ENCODE measurements at places on chromosomes 1 and 21. TPM values are rescaled to one million over a fixed set of nuclear protein-coding genes. Genes with fewer than 3 reads are reported as not detected.
A peak's percentile ranks its signal among the peaks of the same experiment; 100 is the strongest.

DNA sequence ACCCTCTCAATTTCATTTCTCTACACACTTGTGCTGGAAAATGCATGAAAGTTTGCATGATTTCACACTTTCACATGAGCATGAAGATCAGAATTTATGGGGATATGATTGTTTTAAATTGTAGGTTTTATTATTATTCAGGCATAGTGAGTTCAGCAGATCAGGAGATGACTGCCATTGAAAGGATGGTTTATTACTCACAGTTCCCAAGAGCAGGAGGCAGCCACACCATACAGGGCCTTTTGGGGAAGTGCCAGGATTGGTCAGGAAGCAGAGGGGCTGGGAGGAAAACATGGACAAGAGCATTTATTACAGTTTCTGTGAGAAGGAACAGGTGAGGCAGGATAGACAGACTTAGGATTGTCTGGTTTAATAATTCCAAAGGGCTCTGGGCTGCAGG, 114.6 kb upstream of the KCNJ15 start:
- H3K27ac ChIP-seq, result no peak overlapping the region
- no peaks in the 10 kb centered on the region for H3K36me3 ChIP-seq
- H3K4me3 ChIP-seq, result no peak overlapping the region

GRCh38 chr1:200234938-200235337, 174.9 kb downstream of the ZNF281 start:
- H3K4me1 ChIP-seq, result no peaks in the 10 kb centered on the region
- no peak overlapping the region for H3K4me3 ChIP-seq
- peaks cover 24% of the 10 kb centered on the region for H3K27me3 ChIP-seq
- H3K27ac ChIP-seq, result no peak overlapping the region
- DNase-seq, result no peak

GRCh38 chr1:44714944-44715571, 15.9 kb downstream of the RNU5D-1 start:
- H3K4me3 ChIP-seq, result peak overlapping the region; percentile 62
- H3K27ac ChIP-seq, result peak overlapping the region; percentile 82
- peak; percentile 65 for DNase-seq
- H3K36me3 ChIP-seq, result no peaks in the 10 kb centered on the region
- peaks cover 33% of the 10 kb centered on the region for H3K4me1 ChIP-seq
- H3K27me3 ChIP-seq, result peaks cover 8% of the 10 kb centered on the region

DNA sequence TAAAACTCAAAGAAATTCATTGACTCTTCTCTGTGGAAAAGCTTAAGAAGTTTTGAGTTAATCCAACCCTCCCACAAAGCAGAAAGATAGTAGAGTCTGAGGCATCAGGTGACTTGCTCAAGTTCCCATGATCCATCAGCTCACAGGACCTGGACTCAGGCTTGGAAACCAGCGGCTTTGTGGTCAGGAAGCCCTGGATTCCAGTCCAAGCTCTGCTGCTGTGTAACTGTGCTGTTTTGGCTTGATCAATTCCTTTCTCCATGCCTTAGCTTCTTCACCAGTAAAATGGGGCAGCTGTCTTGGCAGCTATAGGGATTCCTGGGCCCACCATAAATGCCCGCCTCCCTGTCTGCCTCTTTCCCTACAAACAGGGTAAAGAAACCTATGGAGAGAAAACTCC, 180.2 kb downstream of the HIVEP3 start:
- H3K27me3 ChIP-seq, result peaks cover 4% of the 10 kb centered on the region
- no peak overlapping the region for H3K27ac ChIP-seq
- no peaks in the 10 kb centered on the region for H3K36me3 ChIP-seq
- H3K4me3 ChIP-seq, result peak overlapping the region; percentile 76

DNA sequence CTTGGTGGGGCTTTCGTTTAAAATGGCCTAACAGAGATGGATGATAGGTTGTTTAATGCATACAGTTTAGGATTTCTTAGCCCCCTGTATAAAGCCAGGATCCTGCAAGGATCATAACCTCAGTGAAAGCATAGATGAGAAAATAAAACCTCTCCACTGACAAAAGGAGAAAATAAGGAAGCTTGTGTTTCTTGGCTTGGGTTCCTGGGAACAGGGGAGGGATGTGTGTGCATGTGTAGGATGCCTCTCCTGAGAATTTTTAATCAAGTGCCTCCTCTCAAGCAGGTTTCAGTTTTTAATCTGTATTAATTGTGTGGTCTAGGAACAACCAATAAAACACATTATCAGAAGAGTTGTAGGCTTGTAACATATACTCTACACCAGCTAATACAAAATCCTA, 26.1 kb downstream of the PRKACB start:
- no peak overlapping the region for H3K27ac ChIP-seq
- no peak for DNase-seq
- peaks cover 19% of the 10 kb centered on the region for H3K36me3 ChIP-seq
- H3K4me3 ChIP-seq, result no peak overlapping the region
- no peaks in the 10 kb centered on the region for H3K27me3 ChIP-seq
- H3K4me1 ChIP-seq, result peaks cover 26% of the 10 kb centered on the region

- peak within 1 kb of the TSS; percentile 89 for H3K4me3 ChIP-seq
- peaks cover 14% of the 10 kb centered on the region for H3K4me1 ChIP-seq
- peaks cover 13% of the 10 kb centered on the region for H3K27me3 ChIP-seq
- peaks cover 2% of the 10 kb centered on the region for H3K36me3 ChIP-seq
These were observed at the start of gene VANGL1 for GRCh38 chr1:115641762-115642167. TSS of gene VANGL1 (plus strand) at chr1:115641970. CDS start at chr1:115651414, 9,444 bp downstream.

DNA sequence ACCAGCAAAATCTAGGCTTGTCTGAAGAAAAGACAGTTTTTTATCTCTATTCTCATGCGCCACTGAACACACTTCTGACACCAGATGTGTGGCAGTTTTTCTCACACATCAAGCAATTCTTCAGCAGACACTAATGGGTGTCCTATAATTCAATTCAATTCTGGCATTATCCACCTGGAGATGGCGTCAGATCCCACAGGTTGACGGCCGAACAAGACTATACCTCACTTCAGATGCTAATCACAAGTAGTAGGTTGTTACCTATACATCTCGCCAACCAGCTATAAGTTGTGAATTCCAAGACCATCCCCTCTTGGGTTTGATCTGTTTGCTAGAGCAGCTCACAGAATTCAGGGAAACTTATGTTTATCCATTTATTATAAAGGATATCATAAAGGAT, 89.9 kb upstream of the ARTN start:
- no peak overlapping the region for H3K4me3 ChIP-seq
- H3K4me1 ChIP-seq, result peaks cover 12% of the 10 kb centered on the region
- H3K27me3 ChIP-seq, result no peaks in the 10 kb centered on the region
- H3K36me3 ChIP-seq, result peaks cover 37% of the 10 kb centered on the region
- no peak overlapping the region for H3K27ac ChIP-seq

GRCh38 chr21:34782506-34783360, 113.9 kb downstream of the CLIC6 start:
- no peaks in the 10 kb centered on the region for H3K36me3 ChIP-seq
- H3K4me1 ChIP-seq, result peaks cover 1% of the 10 kb centered on the region
- H3K27me3 ChIP-seq, result no peaks in the 10 kb centered on the region
- DNase-seq, result no peak

- H3K36me3 ChIP-seq, result no peaks in the 10 kb centered on the region
- H3K4me1 ChIP-seq, result no peaks in the 10 kb centered on the region
- H3K27ac ChIP-seq, result no peak overlapping the region
- DNase-seq, result no peak
- peaks cover 1% of the 10 kb centered on the region for H3K27me3 ChIP-seq
- no peak overlapping the region for H3K4me3 ChIP-seq
These were observed 552.9 kb upstream of the CAMK1G start for GRCh38 chr1:209030454-209031167.

- no peaks in the 10 kb centered on the region for H3K27me3 ChIP-seq
- no peak overlapping the region for H3K4me3 ChIP-seq
- H3K27ac ChIP-seq, result no peak overlapping the region
- no peaks in the 10 kb centered on the region for H3K36me3 ChIP-seq
- DNase-seq, result no peak
- H3K4me1 ChIP-seq, result no peaks in the 10 kb centered on the region
These were observed 520.4 kb upstream of the CXADR start for GRCh38 chr21:16992448-16992847.

GRCh38 chr21:29307718-29308455, 9.2 kb downstream of the BACH1 start:
- DNase-seq, result no peak
- no peaks in the 10 kb centered on the region for H3K27me3 ChIP-seq
- peaks cover 14% of the 10 kb centered on the region for H3K36me3 ChIP-seq
- H3K4me1 ChIP-seq, result peaks cover 14% of the 10 kb centered on the region

DNA sequence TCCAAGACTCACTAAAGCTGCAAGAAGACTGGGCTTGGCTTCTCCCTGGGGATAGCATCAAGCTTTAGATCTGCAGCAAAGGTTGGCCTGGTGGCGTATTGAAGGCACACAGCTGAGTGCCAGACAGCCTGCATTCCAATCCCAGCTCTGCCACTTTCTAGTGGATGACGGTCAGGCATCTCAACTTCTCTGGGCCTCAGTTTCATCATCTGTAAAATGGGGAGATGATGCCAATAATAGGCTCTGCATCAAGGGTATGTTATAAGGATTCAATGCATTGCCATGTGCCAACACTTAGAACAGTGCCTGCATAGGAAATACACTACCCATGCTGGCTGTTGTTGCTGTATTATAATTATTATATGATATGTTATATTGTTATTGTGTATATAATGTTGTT, 220.4 kb downstream of the NPHP4 start:
- no peaks in the 10 kb centered on the region for H3K4me1 ChIP-seq
- no peak overlapping the region for H3K27ac ChIP-seq
- no peaks in the 10 kb centered on the region for H3K36me3 ChIP-seq
- H3K27me3 ChIP-seq, result peaks cover 5% of the 10 kb centered on the region
- H3K4me3 ChIP-seq, result no peak overlapping the region
- DNase-seq, result no peak

DNA sequence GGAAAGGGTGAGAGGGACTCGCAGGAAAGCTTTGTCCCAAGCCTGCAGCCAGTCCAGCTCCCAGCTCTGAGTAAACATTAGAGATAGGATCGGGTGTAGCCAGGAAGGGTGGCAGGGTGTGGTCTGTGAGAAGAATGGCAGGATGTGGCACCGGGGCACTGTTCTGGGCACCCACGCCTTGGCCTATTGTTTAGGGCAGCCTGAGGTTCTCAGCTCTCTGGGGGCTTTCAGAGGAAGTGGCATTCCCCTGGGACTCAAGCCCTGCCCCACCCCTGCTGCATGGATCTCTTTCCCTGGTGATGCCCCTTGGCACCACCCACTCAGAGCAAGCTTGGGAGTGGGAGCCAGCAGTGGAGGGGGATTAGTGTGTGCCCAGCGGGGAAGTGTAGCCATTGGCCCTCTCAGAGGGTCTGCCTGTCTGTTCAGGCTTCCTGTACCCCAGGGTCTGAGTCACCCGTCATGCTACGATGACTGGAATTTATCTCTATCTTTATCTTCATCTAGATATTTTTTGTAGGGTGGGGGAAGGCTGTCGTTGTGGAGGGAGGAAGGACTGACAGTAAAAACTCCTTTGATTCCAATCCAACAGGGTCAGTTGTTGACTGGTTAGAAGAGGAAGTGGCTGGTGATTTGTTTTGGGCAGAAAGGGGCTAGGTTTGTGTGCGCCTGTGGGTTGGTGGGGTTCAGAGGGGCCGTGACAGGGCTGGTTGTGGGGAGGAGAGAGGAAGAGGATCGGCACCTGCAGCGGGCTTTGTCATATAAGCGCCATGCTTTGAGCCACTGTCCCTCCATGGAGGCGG, 31.6 kb downstream of the SOX13 start:
- H3K27ac ChIP-seq, result peak overlapping the region; percentile 76
- no peaks in the 10 kb centered on the region for H3K36me3 ChIP-seq
- H3K27me3 ChIP-seq, result no peaks in the 10 kb centered on the region
- no peak for DNase-seq
- peak overlapping the region; percentile 10 for H3K4me3 ChIP-seq

GRCh38 chr1:41093826-41094225, 72.3 kb upstream of the SLFNL1 start:
- H3K4me3 ChIP-seq, result no peak overlapping the region
- no peaks in the 10 kb centered on the region for H3K4me1 ChIP-seq
- H3K27ac ChIP-seq, result no peak overlapping the region
- H3K27me3 ChIP-seq, result no peaks in the 10 kb centered on the region
- peaks cover 10% of the 10 kb centered on the region for H3K36me3 ChIP-seq

DNA sequence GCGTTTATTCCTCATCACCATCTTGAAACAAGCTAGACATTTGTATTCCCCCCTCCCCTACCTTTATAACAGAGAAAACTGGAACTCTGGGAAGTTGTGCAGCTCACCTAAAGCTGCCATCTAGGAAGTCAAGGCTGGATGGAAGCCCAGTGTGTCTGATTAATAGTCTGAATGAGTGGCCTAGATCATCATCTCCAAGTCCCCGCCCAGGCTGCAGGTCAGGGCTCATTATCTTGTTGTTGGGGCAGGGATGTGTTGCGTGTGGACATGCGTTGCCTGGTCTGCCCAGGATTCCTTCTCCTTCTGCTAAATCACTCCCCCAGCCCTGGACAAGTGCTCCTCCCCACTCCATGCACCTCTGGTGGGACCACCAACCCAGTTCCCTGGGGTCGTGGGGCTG, 14.7 kb upstream of the KAZN start:
- DNase-seq, result no peak
- no peaks in the 10 kb centered on the region for H3K27me3 ChIP-seq
- no peaks in the 10 kb centered on the region for H3K4me1 ChIP-seq
- H3K27ac ChIP-seq, result no peak overlapping the region

- H3K4me1 ChIP-seq, result no peaks in the 10 kb centered on the region
- no peak overlapping the region for H3K27ac ChIP-seq
- no peaks in the 10 kb centered on the region for H3K36me3 ChIP-seq
- H3K4me3 ChIP-seq, result no peak overlapping the region
- no peak for DNase-seq
These were observed 1053.4 kb upstream of the ADGRL4 start for GRCh38 chr1:80059940-80060339.

DNA sequence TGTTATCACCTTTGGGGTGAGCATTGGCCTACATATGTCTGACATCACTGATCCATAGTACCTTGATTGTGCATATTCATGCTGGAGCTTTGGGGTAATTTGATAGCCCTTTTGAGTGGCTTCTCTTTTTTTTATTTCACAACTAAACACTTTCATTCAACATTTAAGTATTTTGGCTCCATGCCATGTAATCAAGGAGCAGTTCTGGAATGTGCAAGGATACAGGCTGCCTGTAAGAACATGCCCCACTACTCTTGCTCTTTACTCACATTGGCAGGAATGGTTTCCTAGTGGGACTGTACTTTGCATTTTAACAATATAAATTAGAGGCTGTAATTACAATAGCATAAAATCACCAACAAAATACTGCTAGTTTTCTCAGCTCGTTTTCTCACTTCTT, 300.7 kb upstream of the SPAG17 start:
- H3K4me3 ChIP-seq, result no peak overlapping the region
- DNase-seq, result no peak
- no peak overlapping the region for H3K27ac ChIP-seq
- H3K36me3 ChIP-seq, result no peaks in the 10 kb centered on the region

DNA sequence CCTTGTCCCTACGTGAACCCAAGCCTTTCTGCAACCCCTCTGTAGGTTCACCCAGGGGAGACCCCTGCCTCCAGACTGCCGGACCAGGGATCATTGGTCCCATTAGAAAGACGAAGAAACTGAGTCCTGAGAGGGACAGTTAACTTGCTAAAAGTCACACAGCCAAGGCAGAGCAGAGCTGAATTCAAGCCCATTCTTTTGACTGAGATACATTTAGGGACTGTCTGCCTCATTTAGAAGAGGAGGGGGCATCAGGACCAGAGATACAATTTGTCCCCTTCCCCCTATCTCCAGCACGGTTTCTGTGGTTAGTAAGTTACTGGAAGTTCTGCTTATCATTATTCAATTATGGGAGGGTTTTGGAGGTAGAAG, 19.1 kb downstream of the KCNQ4 start:
- no peak for DNase-seq
- peaks cover 1% of the 10 kb centered on the region for H3K27me3 ChIP-seq
- peak overlapping the region; percentile 48 for H3K27ac ChIP-seq
- peak overlapping the region; percentile 60 for H3K4me3 ChIP-seq
- H3K36me3 ChIP-seq, result no peaks in the 10 kb centered on the region
- H3K4me1 ChIP-seq, result peaks cover 15% of the 10 kb centered on the region

The OPTC gene
- not detected for total RNA-seq

The WNT4 gene
- not detected for total RNA-seq

The NUP210L gene
- total RNA-seq, result 0.11 TPM

The DPH2 gene
- 26.7 TPM for total RNA-seq

Measured in activated naive CD8-positive, alpha-beta T cell treated with anti-CD3 and anti-CD28 coated beads, Interleukin-2, amount 10 ng/mL, durations not matched to agents 7 days and 5 days (primary cell).